ENCODE measurements at places on chromosomes 6 and 20.

DNA sequence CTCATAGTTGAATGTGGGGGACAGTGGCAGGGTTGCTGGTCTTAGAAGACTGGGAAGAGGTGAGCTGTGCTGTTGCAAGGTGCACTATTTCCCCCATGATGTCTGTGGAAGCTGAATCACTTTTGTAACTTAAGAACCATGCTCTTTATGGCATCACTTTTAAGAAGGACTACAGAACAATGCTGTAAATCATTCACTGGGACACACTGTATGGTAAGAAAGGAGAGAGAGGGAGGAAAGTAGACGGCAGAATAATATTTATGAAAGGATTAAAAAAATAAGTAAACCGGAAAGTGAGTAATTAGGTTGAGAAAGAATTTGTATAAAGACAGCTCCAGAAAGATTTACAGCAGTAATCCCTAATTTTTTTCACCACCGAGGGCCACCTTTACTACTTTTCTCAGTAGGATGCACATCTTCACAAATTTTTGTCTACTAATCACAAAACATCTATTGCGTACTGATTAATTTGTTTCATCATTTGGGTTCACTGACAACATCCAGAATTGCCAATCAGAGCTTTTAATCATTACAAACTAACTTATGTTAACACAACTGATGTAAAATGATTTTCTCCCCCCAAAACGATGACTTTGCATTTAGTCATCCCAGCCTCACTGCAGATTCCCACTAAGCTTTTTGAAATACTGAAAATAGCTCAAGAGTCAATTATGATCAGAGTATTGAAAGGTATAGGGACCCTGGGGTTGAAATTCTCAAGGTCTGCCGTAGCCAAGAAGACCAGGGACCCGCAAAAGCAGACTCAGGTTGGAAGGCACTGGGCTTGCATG is 560.7 kb upstream of the NOX3 start:
- no peak for DNase-seq

- no peak for DNase-seq
Observed at GRCh38 chr6:25392372-25392771, 113.2 kb downstream of the CARMIL1 start.

DNA sequence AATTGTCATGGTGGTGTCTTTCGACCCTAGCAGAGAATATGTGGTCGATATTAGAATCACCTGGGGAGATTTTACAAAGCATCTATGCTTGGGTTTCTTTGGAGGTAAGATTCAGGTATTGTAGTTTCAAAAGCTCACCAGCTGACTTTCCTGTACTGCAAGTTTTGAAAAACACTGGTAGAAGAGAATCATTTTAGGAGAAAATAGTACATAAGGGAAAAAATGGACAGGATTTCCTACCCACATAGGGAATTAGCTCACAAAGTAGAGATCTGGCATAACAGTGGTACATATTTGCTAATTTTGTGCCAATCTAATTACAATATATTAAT is 27.4 kb upstream of the ABT1 start:
- no peak for DNase-seq

GRCh38 chr20:58267389-58268215 is 39.1 kb upstream of the ANKRD60 start:
- DNase-seq = no peak

DNA sequence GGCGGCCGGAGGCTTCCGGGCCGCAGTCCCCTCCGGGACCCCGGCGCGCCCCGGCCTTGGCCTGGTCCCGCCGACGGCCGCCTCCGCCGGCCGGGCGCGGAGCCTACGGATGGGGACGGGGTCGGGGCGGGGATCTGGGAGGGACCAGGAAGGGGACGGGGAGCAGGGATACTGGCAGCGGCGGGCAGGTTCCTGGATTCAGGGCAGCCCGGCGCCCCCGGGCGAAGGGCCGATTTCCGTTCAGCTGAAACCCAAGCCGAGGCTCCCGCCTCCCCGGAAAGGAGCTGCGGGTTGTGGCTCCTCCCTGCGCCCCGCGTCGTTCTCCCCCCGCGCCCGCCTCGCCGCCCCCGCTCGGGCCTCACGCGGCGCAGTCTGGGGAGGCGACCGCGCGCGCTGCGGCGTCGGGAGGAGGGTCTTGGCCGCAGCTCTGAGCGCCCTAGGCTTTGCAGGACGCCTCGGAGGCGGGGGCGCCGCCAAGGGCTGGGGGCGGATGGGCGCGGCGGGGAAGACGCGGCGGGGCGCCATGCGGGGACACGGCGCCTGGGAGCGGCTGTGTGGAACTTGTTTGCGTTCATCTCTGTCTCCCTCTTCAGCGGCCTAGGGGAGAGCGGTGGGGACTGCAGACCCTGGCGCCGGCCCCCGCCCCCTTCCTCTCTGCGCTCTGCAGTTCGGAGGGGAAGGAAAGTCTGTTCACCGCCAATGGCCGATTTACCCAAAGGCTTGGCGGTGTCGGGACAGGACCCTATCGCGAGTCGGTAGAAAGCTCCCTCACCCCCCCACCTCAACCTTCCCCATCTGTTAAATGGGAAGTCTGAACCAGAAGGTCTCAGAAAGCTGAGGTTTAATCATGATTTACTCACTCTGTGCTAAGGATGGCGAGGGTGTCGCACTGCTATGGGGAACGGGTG is 22.7 kb upstream of the TMEM181 start:
- peak; percentile 18 for DNase-seq

DNA sequence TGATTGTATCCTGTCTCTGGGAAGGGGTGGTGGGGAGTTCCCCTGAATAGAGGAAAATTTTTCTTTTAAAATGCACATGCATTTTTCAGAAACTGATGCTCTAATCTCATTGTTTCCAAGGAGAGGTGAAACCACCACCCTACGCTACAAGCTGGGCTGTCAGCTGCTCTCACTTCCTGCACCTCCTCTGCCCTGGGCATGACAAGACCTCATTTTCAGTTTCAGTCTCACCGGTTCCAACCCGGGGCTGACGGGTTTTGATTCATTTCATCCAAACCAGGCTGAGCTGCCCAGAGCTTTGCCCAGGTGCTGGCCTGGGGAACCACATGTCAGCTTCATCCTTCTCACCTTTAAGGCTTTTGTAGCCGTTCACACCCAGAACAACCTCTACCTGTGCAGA is 99.7 kb downstream of the EYA2 start:
- no peak for DNase-seq

DNA sequence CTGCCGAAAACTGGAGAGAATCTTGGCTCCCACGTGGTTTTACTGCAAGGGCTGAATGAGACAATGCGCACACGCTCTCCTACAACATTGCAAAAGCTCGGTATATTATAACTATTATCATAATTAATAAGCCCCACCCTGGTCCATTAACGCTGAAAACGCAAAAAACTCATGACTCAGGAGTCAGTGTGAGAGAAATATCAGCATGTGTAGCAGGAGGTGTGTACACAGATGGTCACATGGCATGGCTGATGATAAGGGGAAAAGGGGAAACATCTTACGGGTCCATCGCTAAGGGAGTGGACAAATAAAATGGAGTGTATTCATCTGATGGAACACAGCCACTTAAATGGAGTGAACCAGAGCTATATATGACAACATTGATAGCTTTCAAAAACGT is 29.2 kb downstream of the CDH22 start:
- no peak for DNase-seq

DNA sequence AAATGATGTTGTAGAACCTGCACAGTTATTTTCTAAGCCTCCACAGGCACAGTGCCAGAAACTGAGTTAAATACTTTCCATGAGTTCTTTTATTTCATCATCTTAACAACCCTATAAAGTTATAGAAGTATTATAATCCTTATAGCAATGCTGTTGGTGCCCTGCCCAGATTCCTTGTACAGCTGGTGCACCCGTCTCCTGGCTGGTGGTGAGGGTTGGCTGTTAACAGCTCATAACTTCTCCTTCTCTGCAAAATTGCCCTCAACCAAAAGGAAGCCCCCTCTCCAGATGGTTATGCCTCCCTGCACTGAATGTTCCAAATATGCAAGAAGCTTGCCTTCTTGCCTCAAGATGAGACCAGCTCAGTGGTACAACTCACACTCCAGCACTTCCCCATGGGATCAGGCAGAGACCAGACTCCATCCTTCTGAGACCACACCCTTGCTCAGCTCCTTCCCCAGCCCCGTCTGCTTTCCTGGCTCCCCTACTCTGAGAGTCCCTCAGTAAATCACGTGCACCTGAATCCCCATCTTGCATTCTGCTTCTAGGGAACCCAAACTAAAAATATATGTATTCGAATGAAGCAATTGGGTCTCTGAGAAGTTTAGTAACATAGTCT is 304.4 kb upstream of the PLCB4 start:
- DNase-seq = no peak

DNA sequence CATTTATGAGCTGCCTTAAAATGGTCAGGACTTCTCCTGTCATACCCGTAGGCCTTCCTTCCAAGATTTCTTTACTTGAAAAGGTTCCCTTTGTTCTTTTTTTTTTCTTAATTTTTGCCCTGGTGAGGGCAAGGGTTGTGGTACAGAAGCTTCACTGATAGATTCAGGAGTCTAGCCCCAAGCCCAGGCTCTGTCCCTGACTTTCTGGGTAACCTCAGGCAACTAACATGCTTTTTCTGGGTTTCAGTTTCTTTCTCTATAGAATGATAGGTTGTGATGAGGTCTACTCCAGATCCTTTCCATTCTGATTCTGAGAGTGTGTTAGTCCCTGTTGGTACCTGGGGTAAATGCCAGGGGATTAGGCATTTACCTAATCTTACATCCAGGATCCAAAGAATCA is 21.2 kb downstream of the SNPH start:
- DNase-seq = no peak

Measured in hypothalamus (tissue), 51 donors.